ENCODE measurements at places on chromosomes 16 and 17. TPM values are rescaled to one million over a fixed set of nuclear protein-coding genes. Genes with fewer than 3 reads are reported as not detected.

DNA sequence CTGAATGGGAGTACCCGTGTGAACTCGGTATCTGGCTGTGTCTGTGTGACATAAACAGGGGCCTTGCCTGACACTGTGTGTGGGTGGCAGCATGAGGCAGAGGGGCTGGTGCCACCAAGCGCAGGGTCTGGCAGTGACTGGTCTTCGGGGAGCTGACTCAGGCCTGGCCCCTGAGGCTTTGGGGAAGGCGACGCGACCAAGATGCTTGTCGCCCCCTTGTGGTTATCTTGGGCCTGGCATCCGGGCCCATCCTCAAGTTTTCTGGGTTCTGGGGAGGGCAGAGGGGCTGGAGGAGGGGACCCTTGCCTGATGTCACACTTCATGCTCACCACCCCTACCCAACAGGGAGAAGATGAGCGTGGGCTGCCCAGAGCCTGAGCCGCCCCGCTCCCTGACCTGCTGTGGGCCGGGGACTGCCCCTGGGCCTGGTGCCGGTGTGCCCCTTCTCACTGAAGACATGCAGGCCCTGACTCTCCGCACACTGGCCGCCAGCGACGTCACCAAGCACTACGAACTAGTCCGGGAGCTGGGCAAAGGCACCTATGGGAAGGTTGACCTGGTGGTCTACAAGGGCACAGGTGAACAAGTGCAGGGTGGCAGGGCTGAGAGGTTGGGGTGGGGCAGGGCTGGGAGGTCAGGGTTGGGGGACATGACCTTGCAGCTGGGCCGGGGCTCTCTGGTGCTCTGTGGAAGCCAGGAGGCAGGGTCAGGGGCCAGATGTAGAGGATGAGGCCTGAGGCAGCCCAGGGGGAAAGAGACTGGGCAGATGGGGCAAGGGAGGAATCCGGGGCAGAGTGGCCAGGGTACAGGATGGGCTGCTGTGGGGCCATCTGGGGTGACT, 24.9 kb downstream of the SBK1 start:
- peak; percentile 67 for DNase-seq

Gene IKZF3
- 146 TPM for total RNA-seq

DNA sequence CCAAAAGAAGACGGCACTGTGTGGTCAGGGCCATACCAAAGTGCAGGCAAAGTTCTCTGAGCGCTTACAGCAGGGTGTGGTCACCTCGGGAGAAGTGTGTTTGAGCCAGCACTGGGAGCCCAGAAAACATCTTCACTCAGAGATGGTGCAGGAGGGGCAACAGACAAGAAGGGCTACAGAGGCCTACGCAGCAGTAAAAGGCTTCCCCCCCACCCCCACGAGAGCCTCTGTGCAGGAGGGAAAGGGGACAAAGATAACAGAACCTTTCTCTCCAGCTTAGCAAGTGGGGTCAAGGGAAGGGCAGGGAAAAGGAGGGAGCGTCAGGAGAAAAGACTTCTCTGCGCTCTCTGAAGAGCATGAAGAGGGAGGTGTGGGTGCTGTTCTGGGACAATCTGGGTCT, 2.8 kb downstream of the VAT1 start:
- DNase-seq = no peak

- DNase-seq = no peak
Observed at GRCh38 chr17:45022288-45022648, 29.2 kb downstream of the DCAKD start.

Gene RPTOR
- 70.1 TPM for total RNA-seq

Gene GRAP
- total RNA-seq = 34.5 TPM

GRCh38 chr16:10931134-10931533, 11.1 kb downstream of the DEXI start:
- DNase-seq = no peak

DNA sequence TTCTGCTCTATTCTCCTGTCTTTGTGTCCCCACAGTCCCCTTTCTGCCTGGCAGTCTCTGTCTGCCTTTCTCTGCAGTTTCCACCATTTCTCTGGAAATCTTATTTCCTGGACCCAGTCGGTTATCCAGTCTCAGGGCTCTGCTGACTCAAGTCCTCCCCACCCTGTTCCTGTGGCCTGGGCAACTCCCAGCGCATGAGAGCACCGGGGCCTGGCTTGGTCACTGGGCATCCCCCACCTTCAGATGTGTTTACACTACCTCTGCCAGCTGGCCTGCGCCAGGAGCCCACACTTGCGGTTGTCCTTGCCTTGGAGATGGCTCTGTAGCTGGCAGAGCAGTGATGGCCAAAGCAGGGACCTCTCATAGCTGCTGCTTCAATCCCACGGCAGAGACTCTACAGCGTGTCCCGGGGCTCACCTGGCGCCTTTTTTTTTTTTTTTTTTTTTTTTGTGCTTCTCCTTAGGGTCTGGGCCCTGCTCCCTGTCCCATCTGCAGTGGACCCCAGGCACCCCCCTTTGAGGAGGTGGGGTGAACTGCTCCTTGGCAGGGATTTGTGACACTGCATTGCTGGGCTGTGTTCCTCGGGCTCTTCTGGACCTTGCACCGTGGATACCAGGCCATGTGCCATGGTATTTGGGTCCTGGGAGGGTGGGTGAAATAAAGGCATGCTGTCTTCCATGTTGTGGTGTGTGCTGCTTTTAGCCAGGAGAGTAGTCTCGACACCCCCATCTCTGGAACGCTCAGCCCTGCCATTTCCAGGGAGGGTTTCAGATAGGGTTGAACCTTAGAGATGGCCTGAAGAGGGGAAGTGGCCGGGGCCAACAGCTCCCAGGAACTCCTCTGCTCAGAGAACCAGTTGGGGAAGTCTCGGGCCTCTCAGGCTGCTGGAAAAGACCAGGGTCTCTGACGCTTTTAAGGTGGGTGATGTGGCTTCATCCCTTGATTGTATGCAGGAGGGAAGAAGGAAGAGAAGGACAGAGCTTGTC, 17.5 kb downstream of the GUCY2D start:
- no peak for DNase-seq

Gene KRTAP9-8
- total RNA-seq = not detected

Gene GNG13
- not detected for total RNA-seq

Gene ZPBP2
- not detected for total RNA-seq

GRCh38 chr16:2954656-2955381, 9.3 kb upstream of the KREMEN2 start:
- no peak for DNase-seq

DNA sequence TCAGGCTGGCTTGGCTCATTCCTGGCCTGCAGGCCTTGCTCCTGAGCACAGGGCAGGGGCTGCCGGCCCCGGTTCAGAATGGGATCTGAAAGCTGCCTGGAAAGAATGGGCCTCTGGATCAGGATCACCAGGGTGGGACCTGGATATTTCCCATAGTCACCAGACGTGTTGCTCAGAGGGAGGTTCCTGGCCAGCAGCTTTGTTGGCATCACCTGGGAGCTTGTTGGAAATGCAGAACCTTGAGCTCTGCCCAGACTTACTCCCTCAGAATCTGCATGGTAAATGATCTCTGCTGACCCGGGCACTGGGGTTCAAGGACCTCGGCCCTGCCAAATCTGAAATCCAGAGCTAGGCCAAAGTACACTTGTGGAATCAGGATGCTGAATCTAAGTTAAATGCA, 29.5 kb upstream of the MED9 start:
- DNase-seq = no peak

Gene TBC1D28
- not detected for total RNA-seq

Gene MYO19
- 86.1 TPM for total RNA-seq

Gene P2RX1
- 2.3 TPM for total RNA-seq

DNA sequence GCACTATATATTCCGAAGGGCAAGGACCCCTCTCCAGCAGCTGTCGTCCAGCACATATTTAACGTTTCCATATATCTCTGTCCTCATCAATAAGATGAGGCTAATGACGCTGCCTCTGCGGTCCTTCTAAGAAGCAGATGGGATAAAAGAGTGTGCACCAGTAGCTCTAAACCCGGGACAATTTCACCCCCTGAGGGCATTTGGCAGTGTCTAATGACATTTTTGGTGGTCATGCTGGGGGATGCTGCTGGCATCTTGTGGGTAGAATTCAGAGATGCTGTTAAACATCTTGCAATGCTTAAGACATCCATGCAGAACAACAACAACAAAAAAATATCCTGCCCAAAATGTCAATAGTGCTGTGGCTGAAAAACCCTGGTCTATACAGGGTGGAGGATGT, 372.9 kb downstream of the CDH13 start:
- no peak for DNase-seq

DNA sequence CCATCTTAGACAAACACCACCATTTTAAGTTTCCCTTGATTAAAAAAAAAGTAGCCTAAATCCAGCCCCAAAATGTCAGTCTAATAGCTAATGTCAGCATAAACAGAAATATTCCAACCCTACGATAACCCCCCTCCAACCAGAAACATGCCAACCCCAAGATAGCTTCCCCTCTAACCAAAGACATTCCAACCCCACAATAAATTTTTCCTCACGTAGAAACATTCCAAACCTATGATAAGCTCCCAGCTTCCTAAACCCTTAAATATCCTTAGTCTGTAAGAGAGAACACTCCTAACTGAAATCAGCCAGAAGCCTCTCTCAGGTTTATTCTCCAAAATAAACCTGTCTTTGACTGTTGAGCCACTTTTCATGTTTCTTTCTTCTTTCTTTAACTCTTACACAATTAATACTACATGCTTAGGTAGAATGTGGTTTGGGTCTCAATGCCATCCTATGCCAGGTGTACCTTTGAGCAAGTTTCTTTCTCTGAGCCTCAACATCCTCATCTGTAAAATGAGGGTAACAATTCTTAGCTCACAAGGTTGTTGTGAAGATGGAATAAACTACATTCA, 10.5 kb upstream of the KRT38 start:
- DNase-seq = no peak

DNA sequence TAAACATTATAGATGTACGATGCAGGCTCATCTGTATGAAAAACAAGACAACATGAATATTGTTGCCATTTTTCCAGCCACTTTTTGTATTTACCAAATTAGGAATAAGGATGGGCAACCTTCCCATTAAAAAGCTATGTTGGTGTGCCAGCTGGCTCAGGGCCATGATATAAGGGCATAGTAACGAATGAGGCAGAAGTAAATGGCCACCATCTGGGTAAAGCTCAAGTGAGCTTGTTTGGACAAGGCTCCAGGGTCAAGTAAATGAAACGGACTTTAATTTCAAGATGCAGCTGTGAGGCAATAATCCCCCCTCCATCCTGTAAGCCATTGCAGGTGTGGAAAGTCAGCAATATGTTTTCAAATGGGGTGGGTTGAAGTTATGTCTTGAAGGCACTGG, 930.9 kb upstream of the CDH8 start:
- no peak for DNase-seq

DNA sequence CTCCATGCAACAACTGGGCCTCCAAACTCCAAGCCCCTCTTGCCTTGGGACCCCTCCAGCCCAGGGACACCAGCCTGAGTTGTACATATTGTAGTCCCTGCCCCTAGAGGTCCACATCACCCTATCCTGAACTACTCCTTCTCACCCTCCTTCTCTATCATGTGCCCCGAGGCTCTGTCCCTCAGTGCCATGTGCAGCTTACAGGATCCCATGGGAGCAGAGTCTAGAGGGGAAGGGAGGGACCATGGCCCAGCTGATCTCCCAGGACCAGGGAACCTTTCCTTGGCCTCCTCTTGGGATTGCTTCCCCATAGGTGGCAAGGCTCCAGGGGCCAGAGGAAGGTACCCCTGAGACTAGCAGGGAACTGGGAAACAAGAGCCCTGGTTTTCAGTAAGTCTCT, 35.3 kb downstream of the TMEM132E start:
- DNase-seq = no peak

- no peak for DNase-seq
Observed at GRCh38 chr17:14268264-14268663, 31.6 kb upstream of the CDRT15 start.

- no peak for DNase-seq
Observed at GRCh38 chr17:17503566-17504130, 7.5 kb upstream of the RASD1 start.

DNA sequence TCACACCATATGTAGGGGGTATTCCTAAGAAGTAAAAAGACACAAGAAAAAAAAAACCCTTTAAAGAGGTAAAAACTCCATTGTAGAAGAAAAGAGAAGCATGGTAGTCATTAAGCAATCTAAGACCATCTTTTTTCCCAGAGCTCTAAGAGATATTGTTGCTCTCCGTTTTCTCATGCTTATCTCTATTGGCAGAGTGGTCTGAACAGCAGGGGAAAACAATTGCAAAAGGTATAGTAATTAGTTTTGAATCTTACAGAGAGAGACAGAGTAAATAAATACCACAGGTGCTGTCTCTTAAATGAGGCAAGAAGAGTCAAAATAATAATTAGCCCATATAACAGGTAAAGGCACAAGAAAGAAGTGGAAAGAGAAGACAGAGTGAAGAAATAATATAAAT, 821.4 kb upstream of the CA10 start:
- no peak for DNase-seq

GRCh38 chr17:56499799-56500388, 93.6 kb upstream of the NOG start:
- DNase-seq = peak; percentile 29

- peak; percentile 50 for DNase-seq
Observed at GRCh38 chr17:2398655-2399571, 1.9 kb downstream of the MNT start.

- no peak for DNase-seq
Observed at GRCh38 chr16:22239131-22239805, 33.2 kb downstream of the EEF2K start.

DNA sequence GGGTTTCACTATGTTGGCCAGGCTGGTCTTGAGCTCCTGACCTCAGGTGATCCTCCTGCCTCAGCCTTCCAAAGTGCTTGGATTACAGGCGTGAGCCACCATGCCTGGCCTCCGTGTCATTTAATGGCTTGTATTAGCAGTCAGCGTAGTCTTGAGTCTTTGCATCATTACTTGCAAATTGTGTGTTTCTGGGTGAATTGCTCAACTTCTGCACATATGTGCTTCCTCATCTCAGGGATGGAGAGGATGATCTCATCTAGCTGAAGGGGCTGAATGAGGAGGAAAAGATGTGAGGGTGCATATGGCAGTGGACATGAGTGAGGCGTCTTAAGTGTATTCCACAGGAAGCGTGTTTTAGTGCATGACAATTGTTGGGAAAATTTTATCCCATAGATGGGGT, 155.8 kb downstream of the SNX29 start:
- no peak for DNase-seq

All from CD4-positive, CD25-positive, alpha-beta regulatory T cell (primary cell).